ENCODE measurements at places on chromosomes 2 and 18.

GRCh38 chr2:107548216-107548615 lies 278.5 kb upstream of the RGPD4 start:
- DNase-seq: no peak

DNA sequence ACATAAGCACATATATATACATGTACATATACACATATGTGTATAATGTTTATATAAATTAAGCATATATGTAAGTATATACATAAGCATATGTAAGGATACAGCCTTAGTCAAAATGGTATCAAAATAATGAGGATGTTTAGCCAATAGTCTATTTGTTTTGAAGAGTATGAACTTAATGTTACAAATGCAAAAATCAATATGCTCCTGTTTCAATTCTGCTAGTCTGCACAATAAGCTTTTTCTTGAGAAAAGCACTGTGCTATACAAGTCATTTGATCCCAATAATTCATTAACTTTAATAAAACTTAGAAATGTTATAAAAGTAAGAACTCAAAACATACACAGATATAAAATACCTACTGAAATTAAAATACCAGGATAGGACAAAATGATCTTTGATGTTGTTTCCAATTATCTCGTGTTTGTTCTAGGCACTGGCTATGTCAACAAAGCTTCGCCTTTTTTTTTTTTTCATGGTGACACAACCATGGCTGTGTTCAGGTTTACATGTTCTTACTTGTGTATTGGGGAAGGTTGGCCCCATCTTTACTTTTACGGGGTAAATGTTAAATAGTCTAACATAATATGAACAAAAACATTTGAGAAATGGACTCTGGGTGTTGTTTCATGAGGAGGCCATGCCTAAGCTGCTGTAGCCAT lies 271.1 kb upstream of the CDH19 start:
- DNase-seq: no peak

DNA sequence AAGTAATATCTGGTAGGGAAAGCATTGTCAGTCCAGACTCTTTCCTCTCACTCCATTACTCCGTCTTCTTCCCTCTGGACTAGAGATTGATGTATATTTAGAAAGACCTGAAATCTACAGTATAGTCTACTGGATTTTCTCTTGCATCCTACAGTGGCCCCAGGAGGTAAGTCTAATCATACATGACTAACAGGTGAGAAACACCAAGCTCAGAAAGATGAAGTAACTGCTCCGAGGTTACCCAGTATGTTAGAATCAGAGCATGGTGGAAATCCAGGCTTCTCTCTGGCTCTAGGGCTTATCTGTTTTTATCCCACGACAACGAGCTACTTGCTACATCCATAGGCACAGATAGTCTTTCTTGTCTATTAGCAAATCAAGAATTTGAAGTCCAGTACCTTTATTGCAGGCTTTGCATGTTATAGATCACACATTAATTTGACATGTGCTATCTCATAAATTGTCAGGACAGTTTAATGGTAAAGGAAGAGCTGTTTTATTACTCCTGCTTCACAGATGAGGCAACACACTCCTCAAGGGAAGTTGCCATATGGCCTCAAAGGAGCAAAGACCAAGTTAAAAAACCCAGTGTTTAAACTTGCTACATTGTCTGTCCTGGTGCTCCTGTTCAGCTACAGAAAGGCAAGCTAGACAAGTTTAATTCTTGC lies 484.3 kb downstream of the THSD7B start:
- DNase-seq: no peak

DNA sequence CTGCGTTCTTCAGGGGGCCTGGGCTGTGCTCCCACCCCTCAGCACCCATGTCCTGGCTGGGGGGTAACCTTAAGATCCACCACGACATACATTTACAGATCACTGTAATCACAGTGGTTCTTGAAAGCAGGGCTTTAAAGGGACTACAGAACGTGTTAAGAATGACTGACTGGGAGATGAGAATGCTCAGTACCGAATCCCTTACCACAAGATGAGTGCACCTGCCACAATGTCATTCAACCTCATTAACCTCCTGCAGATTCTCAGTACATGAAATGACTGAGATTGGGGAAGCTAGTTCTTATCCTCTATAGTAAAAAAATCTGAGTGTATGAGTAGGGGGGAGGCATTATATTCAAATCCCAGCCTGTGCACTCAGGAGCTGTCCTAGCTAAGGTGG lies 10.5 kb upstream of the PIEZO2 start:
- DNase-seq: no peak

DNA sequence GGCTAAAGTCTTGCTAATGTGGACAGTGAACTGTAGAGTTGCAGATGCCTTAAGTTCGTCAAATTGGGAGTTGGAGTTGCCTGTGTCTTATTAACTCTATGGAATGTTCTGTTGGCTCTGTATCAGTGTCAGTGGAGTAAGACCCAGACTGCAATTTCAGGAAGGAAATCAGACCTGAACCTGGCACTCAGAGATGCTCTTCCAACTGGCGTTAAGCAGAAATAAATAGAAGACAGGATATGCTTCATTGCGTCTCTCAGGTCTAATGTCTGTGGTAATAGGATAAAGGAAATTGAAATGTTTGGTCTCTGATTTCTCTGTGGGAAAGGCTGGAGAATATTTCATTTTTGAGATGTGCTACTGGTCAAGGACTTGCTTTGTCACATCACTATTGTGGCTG lies 846.7 kb upstream of the ID2 start:
- DNase-seq: no peak

GRCh38 chr2:201852462-201852861 lies 46.1 kb downstream of the CDK15 start:
- no peak for DNase-seq

GRCh38 chr2:164780611-164781178 lies 60.9 kb downstream of the COBLL1 start:
- DNase-seq: no peak

GRCh38 chr2:197216361-197216979 lies 94.1 kb downstream of the ANKRD44 start:
- no peak for DNase-seq

DNA sequence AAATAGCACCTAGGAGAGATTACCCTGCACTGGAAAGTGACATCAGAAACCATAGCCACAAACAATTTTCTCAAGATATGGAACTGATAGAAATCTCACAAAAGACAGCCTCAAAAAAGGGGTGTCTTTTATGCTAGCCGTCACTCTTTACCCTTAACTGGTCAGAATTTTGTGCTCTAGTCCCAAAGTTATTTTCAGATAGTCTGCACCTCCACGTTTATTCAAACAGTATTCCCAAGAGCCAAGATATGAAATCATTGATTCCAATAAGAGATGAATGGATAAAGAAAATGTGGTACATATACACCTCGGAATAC lies 23.5 kb upstream of the PMAIP1 start:
- no peak for DNase-seq

DNA sequence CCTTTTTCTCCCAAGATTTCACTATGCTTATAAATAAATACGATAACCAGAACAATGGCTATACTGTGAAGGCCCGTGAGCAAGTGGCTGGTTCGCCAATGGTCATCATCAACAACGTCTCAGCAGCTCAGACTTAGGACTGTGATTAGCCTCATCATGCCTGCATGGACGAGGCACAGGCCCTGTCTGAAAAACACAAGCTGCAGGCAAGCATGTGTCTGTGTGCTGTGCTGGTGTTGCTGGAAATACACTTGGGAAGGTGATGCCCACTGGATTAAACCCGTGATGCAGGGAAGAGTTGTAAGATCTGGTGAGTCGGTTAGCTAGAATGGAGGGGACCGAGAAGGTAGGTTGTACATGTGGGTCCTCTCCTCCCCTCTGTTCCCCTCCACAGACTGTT lies 111.5 kb upstream of the EPC2 start:
- DNase-seq: no peak

- DNase-seq: no peak
Observed at GRCh38 chr2:223092667-223093066, 40.7 kb downstream of the KCNE4 start.

DNA sequence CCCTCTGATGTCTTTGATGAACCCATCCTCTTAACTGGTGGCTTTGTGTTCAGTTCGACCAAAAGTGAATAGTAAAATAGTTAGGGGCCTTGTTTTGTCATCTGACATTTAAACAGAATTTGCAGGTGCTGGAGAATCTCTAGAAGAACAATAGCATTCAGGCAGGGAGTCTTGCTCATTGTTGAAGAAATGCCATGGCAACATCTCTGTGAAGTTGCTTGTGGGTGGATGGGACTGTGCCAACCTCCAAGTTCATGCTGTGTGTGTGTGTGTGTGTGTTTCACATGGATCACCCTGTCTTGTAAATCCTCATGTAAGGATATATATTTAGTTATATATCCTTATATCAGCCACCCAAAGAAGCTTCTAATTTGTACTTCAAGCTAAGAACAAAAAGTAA lies 66.7 kb downstream of the SKA1 start:
- no peak for DNase-seq

DNA sequence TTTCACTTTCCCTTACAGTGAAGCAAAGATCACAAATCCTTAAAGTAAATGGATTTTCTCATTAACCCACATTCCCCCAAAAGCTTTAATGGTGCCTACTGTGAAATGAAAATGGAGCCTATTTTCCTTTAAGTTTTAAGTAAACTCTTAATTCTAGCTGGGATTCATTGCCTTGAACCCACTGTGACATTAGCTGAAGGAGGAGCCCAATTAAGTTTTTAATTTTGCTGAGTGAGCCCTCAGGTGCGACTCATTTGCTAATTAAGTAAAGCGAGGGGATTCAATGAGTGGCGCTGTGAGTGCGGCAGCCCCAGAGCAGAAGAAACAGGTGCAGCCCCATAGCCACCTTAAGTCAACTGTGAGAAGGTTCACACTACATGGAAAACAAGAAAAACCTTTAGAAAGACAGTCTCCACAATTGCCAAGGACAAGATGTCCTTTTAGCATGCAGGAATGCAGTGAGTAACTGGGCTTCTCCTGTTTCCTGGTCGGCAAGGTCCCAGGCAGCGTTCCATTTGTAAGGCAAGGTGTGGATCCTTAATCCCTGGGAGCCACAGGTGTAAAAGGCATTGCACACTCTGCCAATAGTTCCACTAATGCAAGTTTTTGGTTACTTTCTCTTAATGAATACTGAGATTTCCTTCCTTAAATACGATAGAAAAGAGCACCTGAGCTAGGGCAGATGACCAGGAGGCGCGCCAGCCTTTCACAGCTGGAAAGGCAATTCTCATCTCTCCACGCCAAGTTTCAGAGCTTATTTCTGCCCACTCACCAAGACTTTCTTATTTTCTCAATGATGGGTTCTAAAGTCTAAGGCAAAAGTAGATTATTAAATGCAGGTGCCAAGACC lies 87.7 kb downstream of the TMEM18 start:
- DNase-seq: no peak

DNA sequence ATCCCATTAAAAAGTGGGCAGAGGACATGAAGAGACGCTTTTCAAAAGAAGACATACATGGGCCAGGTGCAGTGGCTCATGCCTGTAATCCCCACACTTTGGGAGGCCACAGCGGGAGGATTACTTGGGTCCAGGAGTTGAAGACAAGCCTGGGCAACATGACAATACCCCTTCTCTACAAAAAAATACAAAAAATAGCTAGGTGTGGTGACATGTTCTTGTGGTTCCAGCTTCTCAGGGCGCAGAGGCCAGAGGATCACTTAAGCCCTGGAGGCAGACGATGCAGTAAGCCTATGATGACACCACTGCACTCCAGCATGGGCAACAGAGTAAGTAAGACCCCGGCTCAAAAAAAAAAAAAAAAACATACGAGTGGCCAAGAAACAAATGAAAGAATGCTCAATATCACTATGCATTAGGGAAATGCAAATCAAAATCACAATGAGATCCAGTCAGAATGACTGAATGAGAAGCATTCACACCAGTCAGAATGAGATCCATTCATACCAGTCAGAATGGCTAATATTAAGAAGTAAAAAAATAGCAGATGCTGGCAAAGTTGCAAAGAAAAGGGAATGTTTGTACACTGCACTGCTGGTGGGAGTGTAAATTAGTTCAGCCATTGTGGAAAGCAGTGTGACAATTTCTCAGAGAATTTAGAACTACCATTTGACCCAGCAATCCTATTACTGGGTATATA lies 550.2 kb upstream of the SLC39A10 start:
- no peak for DNase-seq

DNA sequence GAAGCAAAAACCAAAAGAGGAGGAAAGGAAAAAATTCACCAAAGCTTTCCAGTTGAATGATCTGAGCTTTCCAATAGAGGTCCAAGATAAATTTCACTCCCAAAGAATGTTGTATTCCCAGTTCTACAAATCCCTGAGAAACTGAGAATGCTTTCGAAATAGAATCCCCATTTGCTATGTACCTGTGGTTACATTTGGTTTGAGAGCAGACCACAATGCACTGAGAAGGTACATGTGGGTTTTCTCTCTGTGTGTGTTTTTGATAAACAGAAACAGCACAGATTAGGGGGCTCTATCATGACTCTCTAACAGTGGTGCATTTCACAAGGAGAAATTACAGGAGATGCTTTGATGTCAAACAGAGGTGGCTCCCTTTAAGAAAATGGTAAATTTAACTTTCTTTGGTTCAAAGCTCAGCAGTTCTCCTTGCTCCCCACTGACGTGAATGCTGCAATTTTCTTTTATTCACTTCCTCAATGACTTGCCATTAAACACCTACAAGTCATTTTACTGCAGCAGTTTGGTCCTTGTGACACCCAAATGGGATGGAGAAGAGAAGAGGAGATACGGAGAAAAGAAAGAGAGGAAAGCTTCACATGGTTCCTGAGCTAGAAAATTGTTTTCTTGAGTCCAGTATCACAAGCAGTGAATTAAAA lies 108.7 kb downstream of the EPHA4 start:
- no peak for DNase-seq

DNA sequence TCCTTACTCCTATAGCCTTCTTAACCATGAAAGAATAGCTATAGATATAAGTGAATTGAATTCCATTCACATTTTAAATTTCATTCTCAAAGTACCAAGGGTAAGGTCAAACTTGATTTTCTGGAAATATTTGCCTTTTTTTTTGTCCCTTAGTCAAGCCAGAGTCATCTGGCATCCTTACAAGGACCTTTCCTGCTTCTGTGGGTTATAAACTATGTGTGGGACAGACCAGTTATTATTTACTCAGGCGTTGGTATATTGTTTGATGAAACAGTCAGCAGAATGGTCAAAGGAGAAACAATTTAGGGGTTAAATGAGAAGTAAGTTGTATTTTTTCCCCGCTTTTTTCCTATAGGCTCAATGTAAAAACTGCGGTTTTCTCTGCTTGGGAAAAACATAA lies 1103.2 kb upstream of the ZEB2 start:
- DNase-seq: no peak

- no peak for DNase-seq
Observed at GRCh38 chr18:3626929-3627458, 177.0 kb downstream of the TGIF1 start.

- no peak for DNase-seq
Observed at GRCh38 chr2:181957668-181958067, 28.0 kb upstream of the PPP1R1C start.

DNA sequence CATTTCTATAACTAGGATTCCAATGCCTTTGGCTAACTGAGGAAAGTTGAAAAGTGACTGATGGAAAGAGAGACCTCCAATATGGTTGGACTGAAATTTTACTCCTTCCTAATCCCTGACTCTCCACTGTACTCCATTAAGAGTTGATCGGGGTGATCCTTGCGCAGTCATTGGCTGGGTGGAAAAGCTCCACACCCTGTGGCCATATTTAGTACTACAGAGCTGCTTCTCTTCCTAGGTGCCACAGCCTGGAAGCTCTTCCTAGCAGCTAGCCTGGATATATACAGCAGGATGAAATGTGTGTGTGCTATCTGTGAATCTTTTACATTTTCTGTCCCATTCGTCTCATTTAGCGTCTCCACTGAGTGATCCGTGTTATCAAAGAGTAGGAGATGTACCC lies 71.2 kb downstream of the MEP1B start:
- no peak for DNase-seq
